ENCODE measurements at places on chromosomes 13 and 19.

- peak; percentile 56 for DNase-seq
Measured at GRCh38 chr19:5536337-5536894, 31.3 kb downstream of the TINCR start.

DNA sequence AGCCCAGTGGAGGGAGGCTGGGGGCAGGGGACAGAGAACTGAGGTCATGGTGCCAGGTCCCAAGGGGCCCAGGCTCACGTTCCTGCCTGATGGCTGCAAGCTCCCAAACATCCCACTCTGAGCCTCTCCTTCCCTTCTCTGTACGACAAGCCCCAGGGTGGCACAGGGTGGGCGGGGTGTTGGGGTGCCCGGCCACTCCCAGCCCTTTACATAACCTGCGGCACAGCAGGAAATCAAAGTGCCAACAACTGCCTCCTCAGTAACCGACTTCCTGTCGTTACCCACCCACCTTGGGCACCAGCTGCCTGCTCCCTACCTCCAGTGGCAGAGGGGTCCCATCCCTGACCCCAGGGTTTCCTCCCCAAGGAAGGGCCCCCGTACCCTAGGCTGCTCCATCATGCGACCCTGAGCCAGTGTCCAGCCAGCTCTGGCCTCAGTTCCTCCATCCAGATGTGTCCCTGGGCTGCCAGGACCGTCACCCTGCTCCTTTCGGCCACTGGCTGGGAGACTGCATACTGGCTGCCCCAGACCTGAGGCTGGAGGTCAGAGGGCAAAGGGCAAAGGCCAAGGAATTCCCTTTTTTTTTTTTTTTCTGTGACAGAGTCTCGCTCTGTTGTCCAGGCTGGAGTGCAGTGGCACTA, 27.7 kb upstream of the NFIC start:
- DNase-seq, result no peak

- no peak for DNase-seq
Measured at GRCh38 chr13:89791971-89792630, 1555.4 kb upstream of the MIR17HG start.

DNA sequence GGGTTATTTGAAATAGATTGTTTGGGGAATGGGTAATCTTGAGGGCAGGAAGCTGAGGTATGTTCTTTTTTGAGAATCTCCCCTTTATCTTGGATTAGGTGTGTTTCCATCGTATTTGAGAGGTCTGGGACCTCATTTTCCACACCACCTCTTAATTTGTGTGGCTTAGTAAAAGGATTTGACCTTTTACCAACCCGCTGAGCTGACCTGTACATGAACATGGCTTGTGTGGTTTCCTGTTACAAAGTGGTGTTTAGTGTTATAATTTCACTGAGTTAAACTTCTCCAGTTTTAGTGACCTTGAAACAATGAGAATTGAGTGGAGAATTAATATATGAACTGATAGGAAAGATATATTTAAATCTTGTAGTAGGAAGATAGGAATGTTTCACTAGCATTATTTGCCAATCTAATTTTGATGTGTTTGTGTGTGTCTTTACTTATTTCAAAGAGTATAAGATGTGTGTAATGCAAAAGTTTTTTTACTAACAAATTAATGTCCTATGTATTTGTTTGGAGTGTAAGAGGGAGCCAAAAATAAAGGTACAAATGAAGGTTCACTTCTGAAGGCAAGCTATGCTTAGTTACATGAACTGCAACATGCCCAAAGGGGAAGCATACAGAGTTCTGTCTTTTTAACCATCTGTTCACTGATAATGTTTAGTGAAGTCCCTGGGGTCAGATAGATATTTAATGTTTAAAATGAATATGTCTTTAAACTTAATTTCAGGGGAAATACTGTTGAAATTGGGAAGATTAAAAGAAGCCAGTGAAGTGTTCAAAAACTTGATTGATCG, 17.1 kb downstream of the NAA16 start:
- DNase-seq, result no peak

- no peak for DNase-seq
Measured at GRCh38 chr13:90498096-90498495, 849.4 kb upstream of the MIR17HG start.

DNA sequence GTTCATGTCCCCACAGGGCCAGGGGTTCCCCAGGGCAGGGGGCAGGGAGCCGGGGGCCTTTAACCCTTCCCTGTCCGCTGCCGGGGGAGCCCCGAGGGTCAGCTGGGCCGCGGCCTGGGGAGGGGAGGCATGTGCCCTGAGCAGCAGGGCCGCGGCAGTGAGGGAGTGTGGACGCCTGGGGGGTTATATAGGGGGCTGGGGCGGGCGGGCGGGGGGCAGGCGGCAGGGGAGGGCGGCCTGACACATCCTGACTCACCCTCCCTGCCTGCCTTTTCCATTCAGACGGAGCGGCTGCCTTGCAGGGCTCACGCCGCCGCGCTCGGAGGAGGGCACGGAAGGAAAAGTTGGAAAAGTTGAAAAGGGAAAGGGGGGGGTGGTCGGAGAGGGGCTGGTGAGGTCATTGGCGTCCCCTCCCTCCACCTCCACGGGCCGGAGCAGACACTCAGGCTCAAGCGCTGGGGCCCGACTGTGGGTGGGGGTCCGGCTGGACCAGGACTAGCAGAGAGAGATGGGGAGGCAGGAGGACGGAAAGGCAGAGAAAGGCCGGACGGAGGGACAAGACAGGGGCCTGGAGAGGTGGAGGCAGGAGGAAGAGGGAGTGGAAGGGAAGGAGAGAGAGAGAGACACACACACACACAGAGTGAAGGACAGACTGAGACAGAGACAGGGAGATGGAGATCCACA, at the start of gene IL11:
IL11 (minus strand) TSS at position 159 of the 684 bp plus-strand sequence; CDS start at position 6, 153 bp downstream.
- no peak for DNase-seq

- no peak for DNase-seq
Measured at GRCh38 chr13:98234348-98234747, 57.3 kb upstream of the RNF113B start.

DNA sequence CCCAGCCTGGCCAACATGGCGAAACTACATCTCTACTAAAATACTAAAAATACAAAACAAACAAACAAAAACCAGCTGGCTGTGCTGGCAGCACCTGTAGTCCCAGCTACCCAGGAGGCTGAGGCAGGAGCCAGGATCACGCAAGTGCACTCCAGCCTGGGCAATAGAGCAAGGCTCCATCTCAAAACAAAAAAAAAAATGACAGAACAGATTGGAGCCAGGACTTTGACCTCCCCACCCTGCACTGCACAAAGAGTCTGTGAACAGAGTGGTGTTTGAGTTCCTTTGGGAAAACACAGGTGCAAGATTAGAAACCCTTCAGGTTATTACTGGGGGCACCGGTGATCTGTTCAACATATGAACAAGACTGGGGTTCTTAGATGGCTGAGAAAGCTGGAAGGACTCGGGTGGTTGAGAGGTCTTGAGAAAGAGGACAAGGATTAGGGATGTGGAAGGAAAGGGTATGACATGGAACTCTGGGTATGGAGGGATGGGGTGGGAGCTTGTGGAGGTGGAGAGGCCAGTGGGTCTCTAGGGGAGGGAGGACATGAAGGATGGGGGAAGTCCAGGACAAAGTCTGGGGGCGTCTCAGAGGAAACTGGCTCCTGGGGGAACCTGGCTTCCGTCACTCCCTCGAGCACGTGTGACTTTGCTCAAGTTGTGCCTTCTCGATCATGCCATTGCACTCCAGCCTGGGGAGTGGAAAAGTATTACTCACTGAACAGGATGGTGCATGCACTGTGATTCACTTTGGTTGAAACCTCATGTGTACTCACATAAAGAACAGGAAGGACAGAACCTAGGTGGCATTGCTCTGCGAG, 25.9 kb downstream of the RCN3 start:
- DNase-seq, result no peak

GRCh38 chr19:49949742-49950589, 11.0 kb downstream of the SIGLEC11 start:
- no peak for DNase-seq

DNA sequence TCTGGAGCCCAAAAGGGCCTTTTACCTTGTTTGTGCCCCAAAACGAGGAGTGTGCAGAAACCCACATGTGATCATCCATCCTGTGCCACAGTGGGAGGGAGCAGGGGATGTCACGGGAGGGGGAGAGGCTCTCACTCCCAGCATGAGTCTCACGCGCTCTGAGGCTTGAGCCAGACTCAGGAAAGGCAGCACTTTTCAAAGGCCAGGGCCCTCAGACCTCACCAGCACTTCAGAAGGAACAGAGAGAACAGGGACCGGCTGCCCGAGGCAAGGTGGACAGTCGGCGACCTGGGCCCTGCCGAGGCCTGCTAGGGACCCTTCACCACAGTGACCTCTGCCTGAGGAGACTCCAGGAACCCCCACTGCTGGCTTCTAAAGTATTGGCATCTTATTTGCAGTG, 71.7 kb upstream of the WASF3 start:
- no peak for DNase-seq

DNA sequence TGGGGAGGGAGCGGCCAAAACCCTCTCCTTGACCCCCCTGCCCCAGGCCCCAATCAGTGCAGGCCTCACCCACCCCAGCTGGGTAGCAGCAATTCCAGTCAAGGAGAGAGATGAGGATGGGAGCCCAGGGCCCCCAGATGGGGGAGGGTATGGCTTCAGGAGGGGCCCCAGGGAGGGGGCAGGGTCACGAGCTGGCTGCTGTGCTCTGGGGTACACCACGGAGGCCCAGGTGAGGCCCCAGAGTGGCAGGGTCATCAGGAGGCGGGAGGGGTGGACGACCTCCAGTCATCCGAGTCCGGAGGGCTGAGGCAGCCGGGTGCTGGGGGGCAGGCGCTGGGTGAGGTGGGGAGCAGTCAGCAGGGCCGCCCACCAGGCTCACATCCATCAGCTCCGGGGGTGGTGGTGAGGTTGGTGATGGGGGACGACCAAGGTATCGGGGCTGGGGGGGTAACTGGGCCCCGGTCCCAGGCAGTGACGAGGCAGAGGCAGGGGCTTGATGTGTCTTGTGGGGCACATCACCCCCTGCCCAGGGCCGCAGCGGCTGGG, 8.4 kb downstream of the DYRK1B start:
- DNase-seq, result no peak

DNA sequence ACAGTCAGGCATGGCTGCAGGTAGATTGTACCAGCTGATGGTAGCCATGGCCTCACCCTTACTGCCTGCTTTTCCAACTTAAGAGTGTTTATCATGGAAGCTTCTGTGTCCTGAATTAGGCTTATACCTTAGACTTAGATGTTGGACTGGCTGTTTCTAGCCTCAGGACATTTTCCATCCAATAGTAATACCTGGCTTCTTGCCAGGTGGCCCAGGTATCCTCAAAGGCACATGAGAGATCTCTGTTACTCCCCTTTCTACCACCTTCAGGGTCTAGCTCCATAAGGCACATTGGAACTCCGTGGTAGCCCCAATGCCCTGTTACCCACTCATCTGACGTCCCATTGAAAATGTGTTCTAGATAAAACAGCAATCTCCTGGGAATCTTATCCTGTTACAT, 407.5 kb downstream of the SPRY2 start:
- no peak for DNase-seq

DNA sequence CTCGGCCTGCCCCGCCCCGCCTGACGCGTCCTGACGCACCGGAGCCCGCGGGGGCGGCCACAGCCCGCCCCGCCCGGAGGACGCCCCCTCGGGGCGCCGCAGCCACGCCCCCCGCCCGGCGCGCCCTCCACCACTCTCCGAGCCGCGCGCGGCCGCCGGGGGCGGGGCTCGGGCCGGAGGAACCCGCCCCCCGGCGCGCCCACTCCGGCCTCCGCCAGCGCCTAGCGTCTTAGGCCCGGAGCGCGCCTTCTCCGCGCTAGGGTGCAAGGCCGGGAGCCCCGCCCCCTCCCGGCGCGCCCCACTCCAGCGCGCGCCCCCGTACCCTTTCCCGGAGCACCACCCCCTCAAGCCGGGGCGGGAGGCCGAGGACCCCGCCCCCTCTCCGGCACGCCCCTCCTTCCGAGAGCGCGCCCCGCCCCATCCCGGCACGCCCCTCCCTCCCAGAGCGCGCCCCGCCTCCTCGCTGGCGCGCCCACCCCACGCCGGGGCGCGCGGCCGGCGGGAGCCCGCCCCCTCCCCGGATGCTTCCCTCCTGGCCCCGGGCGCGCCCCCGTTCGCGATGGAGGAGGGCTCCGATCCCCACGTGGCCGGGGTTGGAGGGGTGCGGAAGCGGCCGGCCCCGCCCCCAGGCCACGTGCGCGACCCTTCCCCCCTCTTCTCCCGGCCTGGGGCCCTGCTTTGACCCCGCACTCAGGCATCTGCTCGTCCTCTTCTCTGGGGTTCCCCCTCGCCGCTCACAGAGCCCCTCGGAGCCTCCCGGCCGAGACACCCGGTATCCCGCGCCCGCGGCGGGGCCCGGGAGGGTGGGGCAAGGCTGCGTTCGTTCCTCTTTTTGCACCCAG, 480 bp upstream of the KLF16 start:
- DNase-seq, result peak; percentile 91

- peak; percentile 43 for DNase-seq
Measured at GRCh38 chr13:80131204-80131603, 209.7 kb downstream of the SPRY2 start.

- no peak for DNase-seq
Measured at GRCh38 chr13:88552966-88553365, 881.8 kb downstream of the SLITRK5 start.

- no peak for DNase-seq
Measured at GRCh38 chr13:30382836-30383525, 39.3 kb upstream of the UBE2L5 start.

GRCh38 chr13:111161601-111162600, 46.8 kb downstream of the ARHGEF7 start:
- DNase-seq, result no peak

DNA sequence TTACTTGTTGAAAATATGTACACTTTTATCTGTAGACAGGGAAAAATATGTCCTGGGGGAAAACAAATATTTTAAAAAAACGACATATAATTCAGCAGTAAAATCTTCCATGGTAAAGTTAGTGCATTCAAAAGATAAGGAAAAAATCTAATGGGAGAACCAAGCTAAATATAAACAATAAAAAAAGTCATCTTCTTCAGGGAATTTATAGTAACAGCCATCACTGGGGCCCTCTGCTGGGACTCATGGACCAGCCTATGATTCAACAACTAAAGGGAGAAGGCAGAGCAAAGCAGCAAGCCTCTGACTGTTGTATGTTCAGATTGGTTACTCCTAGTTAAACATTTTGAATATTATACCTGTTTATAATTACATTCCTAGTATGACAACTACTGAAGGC, 93.0 kb downstream of the ITGBL1 start:
- DNase-seq, result no peak

- DNase-seq, result no peak
Measured at GRCh38 chr13:40074338-40074737, 418.9 kb downstream of the COG6 start.
